ENCODE measurements at places on chromosomes 11 and 22.

- DNase-seq: no peak
Measured at GRCh38 chr22:45786726-45787125, 115.1 kb downstream of the ATXN10 start.

DNA sequence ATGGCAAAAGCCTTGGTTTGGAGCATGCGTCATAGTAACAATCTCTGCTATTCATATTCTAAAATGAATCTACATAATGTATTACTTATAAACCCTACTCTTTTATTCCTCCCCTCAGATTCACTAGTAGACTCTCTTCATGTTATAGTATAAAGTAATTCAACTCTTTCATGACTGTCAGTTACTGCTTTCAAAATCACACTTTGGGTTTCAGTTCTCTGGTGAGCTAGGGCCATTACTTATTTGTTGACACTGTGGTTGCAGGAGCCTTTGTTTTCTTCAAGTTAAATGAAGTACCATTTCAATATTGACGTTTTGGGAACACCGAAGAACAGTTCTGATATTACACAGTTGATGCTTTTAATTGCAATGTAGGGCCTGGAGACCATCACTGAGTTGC is 378.4 kb downstream of the DDX10 start:
- no peak for DNase-seq

DNA sequence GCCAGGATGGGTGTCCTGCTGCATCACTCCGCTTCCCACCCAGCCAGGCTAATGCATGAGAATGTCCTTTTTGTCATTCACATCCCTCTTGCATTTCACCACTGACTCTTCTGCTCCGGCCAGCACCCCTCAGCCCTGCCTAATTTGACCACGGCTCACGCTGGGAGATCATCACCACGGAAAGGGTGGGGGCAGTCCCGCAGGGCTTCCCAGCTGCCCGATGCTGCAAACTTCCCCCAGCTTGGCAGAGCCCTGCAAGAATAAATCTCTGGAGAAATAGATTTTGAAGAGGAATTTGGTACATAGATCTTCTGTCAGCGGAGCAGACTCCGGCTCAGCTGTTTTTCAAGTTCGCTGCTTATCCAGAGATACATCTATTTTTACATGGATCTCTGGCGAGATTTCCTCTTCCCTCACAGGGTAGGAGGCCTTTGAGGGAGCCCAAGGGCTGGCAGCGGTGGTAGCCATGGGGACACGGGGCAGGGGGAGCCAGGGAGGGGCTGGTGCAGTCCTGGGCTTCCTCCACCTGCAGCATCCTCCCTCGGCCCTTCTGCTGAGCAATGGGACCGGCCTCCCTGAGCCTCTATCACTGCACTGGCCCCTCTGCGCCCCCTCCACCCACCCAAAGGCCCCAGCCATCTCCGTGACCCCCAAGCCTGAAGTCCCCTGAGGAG is 62.6 kb downstream of the BUD13 start:
- no peak for DNase-seq

- DNase-seq: no peak
Measured at GRCh38 chr11:12678092-12678491, 3.9 kb downstream of the TEAD1 start.

DNA sequence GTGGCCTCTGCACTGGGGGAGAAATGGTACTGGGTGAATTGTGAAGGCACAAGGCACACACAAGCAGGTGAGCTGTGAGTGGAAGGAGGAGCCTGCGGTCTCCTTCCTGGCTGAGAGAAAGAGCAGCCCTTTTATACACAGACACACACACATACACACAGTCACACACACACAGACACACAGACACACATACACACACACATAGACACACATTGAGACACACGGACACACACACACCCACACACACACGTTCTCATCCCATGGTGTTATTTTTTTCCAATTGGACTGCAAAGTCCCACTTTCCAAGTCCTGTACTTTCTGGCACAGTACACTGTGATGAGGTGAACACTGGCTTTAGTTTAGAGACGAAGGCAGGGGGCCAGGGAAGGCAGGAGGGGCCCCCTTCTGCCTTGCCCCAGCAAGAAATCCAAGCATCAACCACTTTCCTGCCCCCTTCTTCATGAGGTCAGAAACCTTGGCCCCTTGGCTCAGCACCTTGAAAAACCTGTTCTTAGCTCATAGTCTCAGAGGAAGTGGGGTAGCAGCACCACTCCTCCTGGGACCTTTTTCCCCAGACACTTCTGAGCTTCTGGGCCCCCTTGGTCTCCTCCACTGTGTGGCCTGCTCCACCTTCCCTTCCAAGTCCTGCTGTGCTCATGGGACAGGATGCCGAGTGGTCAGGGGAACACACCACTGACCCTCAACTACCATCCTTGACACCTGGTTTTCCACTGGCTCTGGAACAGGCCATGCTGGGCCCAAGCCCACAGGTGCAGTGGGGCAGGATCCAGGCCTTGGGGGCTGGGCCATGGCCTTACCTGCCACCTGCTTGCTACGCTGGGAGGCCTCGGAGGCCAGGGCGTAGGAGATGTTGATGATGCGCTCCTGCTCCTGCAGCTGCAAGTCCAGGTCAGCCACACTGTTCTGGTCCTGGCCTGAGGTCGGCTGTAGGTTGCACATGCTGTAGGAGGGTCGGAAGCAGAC is 43.8 kb downstream of the C11orf58 start:
- no peak for DNase-seq

DNA sequence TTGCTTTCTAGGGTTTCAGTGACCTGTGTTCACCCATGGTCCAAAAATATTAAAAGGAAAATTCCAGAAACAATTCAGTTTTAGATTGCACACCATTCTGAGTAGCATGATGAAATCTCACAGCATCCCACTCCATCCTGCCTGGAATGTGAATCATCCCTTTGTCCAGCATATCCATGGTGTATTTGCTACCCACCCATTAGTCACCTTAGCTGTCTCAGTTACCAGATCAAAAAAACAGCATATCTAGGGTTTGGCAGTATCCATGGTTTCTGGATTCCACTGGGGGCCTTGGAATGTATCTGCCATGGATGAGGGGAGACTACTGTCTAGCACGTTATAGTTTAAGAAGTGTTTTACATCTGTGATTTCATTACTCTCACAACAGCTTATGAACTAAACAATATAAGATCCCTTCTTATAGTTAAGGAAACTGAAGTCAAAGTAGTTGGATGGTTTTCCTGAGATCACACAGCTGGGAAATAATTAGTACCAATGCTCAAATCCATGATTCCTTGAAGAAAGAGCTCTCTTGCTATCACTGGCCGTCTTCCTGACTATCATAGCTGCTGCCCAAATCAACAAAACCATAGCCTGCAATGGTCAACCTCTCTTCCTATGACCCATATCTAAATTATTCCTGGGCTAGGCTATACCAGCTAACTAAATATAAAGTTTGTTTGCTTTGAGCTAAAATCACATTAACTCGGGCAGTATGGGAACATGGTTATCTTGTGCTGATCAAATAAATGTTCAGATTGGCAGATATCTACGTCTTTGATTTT is 122.6 kb downstream of the MICAL2 start:
- no peak for DNase-seq

GRCh38 chr11:99432677-99433076 is 411.9 kb downstream of the CNTN5 start:
- DNase-seq: no peak

DNA sequence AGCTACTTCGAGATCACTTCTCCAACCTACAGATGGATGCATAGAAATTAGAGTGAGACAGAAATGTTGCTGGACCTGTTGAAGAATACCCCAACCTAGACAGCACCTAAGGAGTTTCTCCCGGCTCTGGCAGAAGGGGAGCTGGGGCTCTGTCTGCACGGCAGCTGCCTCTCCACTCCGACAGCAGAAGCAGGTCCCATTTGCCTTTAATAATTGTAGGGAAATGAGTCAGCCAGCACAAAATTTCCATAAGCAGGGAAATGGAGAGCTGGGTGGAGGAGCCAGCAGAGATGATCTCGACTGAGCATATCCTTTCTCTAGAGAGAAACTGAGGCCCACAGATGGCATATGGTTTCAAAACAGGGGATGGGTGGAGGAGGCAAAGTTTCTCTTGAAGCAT is 80.1 kb downstream of the EFCAB6 start:
- no peak for DNase-seq

GRCh38 chr11:15660496-15660895 is 545.8 kb downstream of the INSC start:
- no peak for DNase-seq

GRCh38 chr11:92886243-92886905 is 83.1 kb upstream of the MTNR1B start:
- DNase-seq: peak; percentile 7

DNA sequence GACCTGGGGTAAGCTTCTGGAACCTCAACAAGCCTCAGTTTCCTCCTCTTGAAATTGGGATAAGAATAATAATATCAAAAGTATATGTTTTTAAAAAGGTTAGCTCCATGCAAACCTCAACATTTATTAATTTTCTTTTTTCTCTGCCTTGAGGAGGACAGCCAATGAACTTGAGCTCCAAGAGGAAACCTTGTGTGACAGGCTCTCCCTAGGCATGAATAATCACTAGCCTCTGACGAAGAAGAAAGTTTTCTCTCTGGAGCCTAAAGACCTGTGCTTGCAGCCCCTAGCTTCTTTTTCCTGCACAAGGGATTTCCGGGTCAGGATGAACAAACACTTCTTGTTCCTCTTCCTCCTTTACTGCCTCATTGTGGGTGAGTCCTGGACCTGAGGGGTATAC is at the start of gene PATE3:
TSS of gene PATE3 (plus strand) at position 301 of the 400 bp plus-strand sequence. CDS start at position 326, 25 bp downstream.
- DNase-seq: no peak

DNA sequence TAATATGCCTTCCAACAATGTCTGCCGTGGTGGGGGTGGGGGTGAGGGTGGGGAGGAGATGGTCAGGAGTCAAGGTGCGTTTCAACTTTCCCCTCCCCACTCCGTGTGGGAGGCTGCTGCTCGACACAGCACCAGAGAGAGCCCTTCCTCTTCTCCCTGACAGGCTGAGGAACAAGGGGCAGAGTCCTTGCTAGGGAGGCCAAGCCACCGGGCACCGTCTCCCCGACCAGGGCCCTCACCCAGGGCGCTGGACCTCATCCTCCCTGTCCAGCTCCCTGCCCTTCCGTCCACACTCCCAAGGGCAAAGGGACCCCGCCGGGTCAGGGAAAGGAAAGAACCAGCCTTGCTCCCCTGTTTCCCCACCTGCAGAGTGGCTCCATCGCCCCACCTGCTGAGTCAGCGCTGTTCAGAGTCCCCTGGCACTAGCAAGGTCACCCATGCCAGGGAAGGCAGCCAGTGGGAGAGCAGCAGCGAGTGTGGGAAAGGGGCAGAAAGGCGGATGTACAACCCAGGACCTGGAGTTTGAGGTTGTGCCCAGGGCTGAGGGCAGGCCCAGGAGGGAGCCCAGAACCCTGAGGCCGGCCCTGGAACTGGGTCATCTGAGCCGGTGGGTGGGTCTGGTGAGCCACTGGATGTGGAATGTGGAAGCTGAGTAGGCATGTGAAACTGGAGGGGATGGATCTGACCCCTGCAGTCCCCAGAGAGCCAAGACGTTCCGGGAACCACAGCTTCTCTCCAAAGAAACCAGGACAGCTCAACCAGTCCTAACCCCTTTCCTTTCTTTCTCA is 47.2 kb downstream of the BUD13 start:
- DNase-seq: no peak

DNA sequence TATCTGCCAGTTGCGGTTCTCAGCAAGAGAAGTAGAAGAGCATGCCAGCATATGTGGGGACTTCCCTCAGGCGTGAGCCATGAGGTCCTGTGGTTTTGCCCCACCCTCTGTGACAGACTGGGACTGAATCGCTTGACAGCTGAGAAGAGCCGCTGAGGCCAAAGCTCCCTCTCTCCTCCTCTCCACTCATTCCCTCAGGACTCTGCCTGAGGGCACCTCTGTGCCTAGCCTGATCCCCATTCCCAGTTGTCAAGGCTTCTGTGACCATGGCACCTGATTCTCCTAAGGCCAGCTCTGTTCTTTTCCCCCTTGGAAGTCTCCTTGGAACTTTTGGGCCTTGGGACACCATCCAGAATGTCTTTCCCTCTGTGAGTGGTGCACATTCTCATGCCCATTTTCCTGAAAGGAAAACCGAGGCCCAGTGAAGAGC is 27.0 kb downstream of the ART5 start:
- peak; percentile 67 for DNase-seq

- DNase-seq: no peak
Measured at GRCh38 chr11:69862331-69862771, 43.1 kb upstream of the FGF3 start.

DNA sequence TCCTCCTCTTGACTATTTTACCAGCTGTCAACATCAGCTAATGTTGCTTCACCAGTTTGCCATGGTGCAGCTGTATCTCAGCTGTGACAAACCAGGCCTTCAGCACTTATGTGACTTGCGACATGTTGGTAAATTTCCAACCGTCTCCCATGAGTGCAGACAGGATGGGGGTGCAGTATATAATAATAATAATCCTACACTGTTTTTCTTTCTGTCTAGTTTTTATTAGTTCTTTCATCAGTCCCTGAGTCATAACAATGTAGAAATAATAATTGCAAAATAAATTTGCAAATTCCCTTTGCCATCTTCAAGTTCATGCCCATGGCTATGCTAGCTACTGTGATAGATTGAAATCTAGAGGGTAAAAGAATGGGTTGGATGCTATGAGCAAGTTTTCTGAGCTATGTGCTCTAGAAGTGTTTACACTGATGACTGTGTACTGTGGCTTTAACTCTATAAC is 4.9 kb downstream of the MMP13 start:
- no peak for DNase-seq

DNA sequence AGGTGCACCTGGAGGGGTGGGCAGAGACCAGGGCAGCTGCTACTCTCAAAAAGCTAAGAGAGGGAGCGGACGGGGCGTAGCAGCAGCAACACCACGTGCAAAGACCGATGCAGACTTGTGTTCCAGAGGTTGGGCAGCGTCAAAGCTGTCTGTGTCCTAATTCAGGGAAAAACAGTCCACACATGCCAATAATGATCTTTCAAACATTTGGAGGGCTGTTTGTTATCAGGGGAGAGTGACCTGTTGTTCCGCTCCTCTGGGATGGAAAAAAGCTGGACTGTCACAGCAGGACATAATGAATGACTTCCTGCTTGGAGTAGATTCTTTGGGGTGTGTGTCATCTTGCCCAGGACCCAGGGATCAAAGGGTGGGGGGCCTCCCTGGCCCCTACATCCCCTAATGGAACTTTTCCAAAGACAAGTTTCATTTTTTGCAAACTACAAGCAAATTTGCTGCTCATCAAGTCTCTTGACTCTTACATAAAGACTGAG is 6.2 kb upstream of the FBLN1 start:
- no peak for DNase-seq

- no peak for DNase-seq
Measured at GRCh38 chr11:70933981-70934583, 318.3 kb downstream of the SHANK2 start.

DNA sequence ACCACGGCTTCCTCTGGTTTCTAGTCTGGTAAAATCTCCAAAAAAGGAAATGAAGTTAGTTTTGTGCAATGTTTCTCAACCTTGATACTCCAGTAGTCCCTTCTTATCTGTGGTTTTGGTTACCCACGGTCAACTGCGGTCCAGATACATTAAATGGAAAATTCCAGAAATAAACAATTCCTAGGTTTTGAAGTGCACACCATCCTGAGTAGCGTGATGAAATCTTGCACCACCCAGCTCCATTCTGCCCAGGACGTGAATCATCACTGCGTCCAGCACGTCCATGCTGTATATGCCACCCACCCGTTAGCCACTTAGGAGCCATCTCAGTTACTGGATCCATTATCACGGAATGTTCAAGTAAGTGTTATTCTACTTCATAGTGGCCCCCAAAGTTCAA is 117.0 kb downstream of the FBXO7 start:
- no peak for DNase-seq

Measured in stimulated activated naive CD8-positive, alpha-beta T cell treated with anti-CD3 and anti-CD28 coated beads, Interleukin-15, Interleukin-2, amounts not matched to agents 100 U/mL and 50 U/mL, for 24 hours (primary cell).